ENCODE measurements at places on chromosomes 7 and 10. TPM values are rescaled to one million over a fixed set of nuclear protein-coding genes. Genes with fewer than 3 reads are reported as not detected.

The FGFR2 gene
- total RNA-seq, result under 0.01 TPM

The PRKG1 gene
- total RNA-seq, result 3.0 TPM

The SPDYE2 gene
- not detected for total RNA-seq

The GOLGA7B gene
- 0.11 TPM for total RNA-seq

The MRC1 gene
- 201 TPM for total RNA-seq

The CRYGN gene
- total RNA-seq, result not detected

The LRRC18 gene
- under 0.01 TPM for total RNA-seq

The MUC12 gene
- total RNA-seq, result not detected

All from dermis lymphatic vessel endothelial cell (primary cell).